NCI-H2081 treated with DMSO at 0.1 percent for 48 hours (cell line): ENCODE measurements at places on chromosomes 7 and 10.

GRCh38 chr7:92279396-92280031 lies 33.7 kb downstream of the ANKIB1 start:
- no peak for DNase-seq

DNA sequence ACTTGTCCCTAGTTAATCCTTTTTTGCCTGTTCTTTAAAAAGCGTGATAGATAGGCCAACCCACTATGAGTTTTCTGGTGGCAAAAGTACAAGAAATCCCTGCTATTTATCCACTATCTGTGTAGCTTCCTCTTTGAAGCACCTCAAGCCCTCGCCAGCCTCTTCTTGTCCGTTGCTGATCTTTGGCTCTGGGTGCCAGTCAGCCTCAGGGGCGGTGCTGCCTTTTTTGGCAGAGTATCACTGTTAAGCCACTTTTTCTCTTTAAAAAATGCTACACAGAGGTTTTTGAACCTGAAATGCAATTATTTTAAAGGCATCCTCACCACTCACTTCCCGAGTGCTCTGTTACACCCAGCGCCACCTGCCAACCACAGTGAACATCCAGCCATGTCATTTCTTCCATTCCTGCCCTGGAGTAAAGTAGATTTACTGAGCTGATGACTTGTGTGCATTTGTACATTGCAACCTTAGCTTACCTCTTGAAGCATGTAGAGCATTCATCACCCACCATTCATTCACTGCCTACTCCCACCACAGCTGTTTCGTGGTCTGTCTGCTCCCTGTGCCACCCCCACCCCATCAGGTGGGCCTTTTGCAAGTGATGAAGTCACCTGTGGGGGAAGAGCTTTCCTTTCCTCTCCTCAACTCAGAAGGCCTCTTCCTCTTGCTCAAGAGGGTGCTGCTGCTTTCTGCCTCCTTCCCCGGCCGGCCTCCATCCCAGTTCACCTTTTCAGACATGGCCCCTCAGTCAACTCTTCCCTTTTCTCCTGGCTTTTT lies 414.2 kb upstream of the GALNT17 start:
- no peak for DNase-seq

DNA sequence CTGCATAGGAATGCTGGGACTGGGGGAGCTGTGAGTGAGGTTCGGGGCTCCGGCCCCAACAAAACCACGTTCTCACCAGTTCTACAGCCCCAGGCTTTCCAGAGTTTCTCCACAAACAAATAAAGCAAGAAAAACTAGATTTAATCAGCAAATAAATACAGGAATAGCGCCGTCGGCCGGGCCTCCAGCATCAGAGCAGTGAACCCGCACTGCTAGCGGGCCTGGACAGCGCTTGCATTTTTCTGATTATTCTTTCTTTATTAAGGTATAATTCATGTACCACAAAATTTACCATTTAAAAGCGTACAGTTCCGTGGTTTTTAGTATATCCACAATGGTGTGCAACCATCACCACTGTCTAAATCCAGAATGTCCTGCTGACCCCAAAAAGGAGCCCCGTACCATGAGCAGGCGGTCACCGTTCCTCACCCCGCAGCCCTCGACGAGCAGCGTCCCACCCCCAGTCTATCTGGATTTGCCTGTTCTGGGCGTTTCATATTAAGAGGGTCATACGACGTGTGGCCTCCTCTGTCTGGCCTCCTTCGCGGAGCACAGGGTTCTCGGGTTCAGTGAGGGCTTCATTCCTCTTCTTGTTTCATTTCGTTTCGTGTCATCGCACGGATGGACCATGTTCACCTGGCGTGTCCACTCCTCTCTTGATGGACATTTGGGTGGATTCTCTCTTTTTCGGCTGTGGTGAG lies 35.5 kb upstream of the FOXL3 start:
- no peak for DNase-seq

- no peak for DNase-seq
Observed at GRCh38 chr7:6234384-6234783, 38.0 kb downstream of the CYTH3 start.

DNA sequence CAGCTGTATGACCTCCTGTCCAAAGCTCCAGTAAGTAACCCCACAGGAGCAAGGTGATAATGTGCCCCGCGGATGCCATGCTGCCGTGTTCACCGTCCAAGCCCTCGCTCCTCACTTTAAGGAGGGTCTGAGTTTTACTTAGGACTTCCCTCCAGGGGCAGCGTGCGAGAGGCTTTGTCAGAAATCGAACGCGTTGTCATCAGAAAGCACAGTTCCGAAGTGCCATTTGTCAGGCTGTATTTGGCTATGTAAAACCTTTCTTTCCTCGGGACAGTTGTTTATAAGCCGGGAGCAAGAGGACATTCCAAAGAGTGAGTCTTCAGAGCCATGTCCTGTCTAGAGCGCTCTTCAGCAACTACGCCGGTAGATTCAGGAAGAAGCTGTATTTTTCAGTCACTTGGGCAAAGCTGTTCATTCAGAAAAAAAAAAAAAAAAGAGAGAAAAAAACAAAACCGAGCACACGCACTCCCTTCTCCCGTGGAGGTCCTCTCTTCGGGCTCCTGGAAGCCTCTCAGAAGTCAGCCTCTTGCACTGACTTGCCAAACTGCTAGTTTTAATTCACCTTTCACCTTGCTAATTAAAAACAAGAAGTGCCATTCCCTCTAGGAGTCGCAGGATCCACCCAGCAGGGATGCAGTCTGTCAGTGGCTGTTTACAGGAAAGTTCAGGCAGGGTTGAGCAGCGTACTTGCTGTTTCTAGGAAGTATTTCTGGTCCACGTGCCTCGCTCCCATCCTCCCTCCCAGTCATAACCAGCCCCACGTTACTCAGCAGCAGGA lies at the start of gene SEMA3E:
SEMA3E (minus strand) TSS at position 676 of the 778 bp plus-strand sequence.
- no peak for DNase-seq

DNA sequence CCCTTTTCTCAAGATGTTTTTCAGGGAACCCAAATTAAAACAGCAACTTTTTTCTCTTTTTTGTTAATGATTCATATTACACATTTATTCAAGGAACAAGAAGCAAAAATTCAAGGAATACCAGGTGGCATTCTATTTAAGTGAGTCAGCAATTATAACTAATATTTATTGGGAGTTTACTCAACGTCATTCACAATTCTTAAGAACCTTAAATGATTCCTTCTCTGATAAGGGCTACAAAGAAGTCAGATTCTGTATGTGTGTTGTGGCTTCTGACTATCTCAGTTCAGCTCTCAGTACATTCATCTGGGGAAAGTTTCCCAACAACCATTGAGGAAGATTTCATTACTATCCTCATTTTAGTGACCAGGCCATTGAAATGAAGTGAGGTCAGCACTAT lies 470.7 kb upstream of the AKR1E2 start:
- DNase-seq = no peak

DNA sequence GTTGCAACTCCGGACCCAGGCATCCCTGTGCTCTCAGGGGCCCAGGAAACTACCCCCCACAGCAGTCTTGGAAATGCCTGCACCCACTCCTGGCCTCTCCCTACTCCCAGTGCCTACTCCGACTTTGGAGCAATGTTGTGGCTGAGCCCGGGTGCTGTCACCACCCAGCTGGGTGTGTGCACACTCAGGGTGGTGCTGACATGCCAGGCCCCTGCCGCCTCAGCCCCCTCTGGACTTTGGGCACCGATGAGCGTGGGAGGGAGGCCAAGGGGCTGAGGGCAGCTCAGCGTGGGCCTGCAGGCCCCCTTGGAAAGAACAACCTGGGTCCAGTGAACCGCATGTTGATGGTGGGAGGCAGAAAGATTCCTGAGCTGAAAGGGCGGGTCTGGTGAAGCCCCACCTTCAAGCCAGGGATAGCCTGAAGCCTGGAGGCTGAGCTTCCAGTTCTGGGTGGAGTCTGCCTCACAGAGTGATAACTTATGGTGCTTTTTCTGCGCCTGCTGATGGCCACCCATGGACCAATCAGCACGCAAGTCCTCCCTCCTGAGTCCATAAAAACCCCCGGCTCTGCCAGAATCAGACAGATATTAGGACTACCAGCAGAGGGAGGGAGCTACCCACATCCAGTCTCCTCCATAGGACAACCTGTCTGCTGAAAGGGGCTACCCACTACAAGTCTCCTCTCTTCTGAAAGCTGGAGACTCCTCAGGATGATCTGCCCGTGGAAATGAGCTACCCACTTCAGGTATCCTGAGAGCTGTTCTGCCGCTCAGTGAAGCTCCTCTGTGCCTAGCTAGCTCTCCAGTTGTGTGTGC lies 380.4 kb upstream of the SORCS1 start:
- DNase-seq = no peak

- DNase-seq = no peak
Observed at GRCh38 chr7:144830811-144831210, 5.0 kb downstream of the TPK1 start.

DNA sequence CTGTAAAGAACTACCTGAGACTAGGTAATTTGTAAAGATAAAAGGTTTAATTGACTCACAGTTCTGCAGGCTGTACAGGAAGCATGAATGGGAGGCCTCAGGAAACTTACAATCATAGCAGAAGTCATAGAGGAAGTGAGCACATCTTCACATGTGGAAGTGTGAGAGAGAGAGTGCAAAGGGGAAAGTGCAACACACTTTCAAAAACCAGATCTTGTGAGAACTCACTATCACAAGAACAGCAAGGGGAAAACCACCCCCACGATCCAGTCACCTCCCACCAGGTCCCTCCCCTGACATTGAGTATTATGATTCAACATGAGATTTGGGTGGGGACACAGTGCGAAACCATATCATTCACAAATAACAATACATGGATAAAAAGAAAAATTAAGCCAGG lies 24.5 kb downstream of the AVL9 start:
- no peak for DNase-seq

- DNase-seq = no peak
Observed at GRCh38 chr7:38525857-38526256, 105.3 kb downstream of the AMPH start.

DNA sequence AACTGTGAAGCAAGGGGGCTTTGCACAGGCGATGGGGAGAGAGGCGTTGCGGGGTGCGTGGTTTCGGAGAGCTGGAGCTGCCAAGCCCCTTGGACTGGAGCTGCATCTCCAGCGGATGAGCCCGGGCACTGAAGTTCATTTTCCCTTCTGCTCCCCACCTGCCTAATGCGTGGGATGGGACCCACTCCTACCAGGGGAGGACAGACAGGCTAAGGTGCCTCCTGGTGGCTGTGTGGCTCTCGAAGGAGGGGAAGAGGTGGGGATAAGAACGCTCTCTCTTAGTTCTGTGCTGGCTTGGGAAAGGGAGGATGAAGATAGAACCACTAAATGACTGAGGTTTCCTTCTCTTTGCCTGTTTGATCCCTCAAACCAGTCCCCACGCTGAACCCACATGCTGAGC lies 177.6 kb upstream of the PITRM1 start:
- no peak for DNase-seq

GRCh38 chr10:38032886-38033285 lies 22.4 kb downstream of the ZNF33A start:
- no peak for DNase-seq

GRCh38 chr7:157881048-157881771 lies 544.4 kb downstream of the DNAJB6 start:
- no peak for DNase-seq

- DNase-seq = no peak
Observed at GRCh38 chr7:2735744-2736143, 47.7 kb downstream of the AMZ1 start.

DNA sequence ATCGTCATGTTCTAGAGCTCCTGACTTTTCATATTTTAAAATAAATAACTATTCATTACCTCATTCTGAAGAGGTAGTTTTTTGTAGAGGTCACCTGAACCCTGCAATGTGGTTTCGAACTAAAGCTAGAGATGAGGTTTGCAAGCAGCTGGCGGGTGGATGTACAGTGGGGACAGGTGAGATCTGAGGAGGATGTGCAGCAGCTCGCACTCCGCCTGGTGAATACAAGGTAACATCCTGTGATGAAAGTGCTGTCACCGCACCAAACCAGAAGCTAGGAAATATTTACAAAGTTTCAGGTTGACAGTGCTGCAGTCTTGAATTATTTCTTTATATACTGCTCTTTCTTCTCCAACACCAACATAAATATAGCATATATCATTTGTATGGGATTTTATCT lies 26.5 kb downstream of the NDUFB2 start:
- no peak for DNase-seq

DNA sequence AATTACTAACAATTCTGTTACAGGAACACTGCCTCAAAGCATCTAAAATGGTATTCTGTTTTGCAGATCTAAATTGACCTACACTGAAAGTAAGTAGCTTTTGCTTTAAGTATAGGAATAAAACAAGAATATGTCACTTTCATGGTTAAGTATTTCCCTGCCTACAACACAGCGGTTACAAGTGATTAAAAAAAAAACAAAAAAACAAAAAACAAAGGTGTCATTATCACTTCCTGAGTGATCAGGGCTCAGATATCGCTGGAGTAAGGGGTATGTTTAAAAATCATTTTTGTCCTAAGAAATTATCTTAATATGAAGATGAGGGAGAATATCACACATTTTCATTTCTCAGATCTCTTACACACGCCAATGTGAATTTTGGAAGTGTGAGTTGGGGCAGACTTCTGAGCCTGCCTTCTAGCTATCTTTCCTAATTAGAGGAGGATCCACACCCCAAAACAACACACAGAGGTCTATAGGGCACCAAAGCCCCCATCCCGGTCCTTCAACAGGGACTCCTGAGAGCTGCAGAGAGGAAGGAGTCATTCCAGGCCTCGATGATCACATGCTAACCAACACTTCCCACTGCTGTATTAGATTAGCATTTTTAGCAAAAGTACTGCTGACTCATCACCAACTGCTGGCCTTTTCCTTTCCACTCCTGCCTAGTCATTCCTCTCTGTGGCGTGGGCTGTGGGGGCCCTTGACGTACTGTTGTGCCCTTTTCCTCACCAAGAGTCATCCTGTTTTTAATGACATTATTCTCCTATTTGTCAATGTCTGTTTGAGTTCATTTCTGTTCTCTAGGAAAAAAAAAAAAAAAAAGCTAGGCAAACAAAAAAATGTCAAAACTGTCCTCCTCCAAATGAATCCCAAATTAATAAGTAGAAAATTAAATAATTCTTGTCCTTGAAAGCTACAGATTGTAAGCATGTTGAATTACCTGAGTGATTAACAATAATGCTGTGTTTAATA lies 31.2 kb downstream of the PRTFDC1 start:
- no peak for DNase-seq

- no peak for DNase-seq
Observed at GRCh38 chr7:155764438-155764793, 47.8 kb downstream of the SHH start.

DNA sequence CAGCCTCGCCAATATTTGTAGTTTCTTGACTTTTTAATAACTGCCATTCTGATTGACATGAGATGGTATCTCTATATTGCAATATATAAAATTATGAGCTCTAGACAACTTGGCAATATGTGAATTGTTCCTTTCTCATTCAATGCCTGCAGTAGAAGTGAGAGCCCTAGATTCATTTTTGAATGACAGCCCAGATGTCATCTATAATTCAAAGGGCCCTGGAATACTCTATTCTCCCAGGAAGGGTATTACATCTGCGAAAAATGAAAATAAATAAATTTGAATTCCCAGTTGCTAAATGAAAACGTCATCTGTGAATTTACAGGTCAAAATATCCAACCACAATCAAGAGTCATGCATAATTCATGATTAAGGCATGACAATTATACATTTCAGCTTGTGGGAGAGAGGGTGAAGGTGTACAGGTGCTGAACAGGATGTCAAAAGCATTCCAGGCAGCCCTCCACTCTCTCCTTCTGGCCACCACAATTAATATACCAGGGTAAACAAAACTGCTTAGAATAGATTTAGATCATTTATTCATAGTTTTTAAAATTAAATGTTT lies 1147.3 kb downstream of the XPNPEP1 start:
- DNase-seq = no peak
